ENCODE measurements at places on chromosomes 3 and 15.

DNA sequence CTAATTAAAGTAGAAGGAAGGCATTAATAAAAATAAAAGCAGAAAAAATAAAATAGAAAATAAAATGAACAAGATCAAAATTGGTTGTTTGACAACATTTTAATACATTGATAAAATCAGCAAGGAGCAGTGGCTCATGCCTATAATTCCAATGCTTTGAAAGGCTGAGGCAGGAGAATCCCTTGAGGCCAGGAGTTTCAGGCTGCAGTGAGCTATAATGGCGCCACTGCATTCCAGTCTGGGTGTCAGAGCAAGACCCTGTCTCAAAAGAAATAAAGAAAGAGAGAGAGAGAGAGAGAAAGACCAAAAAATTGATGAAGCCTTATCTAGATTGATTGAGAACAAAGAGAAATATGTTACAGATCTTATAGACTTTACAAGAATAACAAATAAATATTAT is 2.1 kb downstream of the XCR1 start:
- DNase-seq, result no peak

DNA sequence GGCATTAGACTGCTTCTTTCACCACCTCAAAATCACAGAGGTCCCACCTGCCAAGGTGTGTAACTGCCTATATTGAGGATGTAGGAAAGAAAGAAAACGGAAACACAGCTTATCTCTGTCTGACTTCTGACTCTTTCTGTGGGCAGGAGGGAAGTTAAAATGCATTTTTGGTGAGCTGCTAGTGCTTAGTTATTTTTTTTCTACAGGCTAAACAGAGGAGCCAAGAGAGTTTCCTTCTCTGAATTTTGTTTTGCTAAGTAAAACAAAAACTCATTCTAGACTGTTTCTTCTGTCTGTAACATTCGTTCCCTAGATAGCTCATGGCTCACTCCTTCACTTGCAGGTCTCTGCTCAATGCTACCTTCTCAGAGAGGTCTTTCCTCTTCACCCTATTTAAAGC is 18.8 kb upstream of the AMOTL2 start:
- peak; percentile 50 for DNase-seq

DNA sequence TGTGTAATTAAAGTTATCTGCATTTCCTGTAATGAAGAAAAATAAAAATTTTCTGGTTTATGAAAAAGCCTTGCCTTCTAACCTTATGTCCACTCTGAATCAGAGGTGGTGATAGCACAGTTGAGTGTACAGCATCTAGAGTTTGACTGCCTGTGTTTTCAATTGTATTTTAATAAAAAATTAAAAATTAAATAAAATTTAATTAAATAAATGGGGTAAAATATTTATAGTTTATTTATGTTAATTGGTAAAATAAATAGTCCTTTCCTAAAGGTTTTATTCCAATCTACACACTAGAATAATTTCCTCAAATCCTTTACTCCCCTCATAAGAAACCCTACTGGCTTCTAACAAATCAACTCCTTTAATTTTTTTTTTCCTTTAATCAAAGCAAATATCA is 111.8 kb upstream of the MYO5C start:
- DNase-seq, result no peak

- no peak for DNase-seq
Measured at GRCh38 chr15:85276921-85277320, 103.5 kb upstream of the AKAP13 start.

GRCh38 chr3:63048367-63049326 is 173.4 kb upstream of the CADPS start:
- no peak for DNase-seq

GRCh38 chr3:154792828-154793227 is 287.3 kb upstream of the MME start:
- DNase-seq, result no peak

DNA sequence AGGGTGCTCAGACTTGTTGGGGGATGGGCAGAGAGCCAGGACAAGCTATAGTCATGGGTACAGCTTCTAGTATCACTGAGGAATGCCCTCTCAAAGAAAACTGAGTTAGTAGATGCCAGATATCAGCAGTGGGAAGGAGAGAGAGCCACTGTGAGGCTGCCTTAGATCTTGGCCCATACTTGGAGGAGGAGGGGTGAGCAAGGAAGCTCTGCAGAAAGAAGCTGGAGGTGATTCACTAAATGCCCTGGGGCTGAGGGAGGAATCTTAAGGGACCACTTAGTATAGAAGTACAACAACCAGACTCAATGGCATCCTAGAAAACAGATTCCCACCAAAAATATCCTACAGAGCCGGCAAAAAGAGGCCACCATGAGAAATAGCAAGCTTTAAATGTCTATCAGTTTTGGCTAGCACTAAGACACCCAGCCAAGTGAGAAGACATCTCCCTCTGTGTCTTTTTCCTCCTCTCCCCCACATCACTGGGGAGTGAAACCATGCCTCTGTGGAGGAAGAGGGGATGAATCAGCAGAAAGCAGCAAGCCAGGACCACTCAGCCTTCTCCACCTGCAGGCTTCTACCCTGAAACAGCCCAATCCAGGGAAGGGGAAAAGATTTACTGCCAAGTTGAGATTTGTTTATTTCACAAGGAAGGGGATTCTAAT is 282.5 kb upstream of the STT3B start:
- peak; percentile 35 for DNase-seq

GRCh38 chr3:176190755-176191154 is 1006.5 kb downstream of the TBL1XR1 start:
- DNase-seq, result no peak

GRCh38 chr15:75455424-75455981 is 4.0 kb upstream of the SIN3A start:
- peak; percentile 70 for DNase-seq

GRCh38 chr15:66508293-66508883 is 3.3 kb downstream of the ZWILCH start:
- DNase-seq, result no peak

DNA sequence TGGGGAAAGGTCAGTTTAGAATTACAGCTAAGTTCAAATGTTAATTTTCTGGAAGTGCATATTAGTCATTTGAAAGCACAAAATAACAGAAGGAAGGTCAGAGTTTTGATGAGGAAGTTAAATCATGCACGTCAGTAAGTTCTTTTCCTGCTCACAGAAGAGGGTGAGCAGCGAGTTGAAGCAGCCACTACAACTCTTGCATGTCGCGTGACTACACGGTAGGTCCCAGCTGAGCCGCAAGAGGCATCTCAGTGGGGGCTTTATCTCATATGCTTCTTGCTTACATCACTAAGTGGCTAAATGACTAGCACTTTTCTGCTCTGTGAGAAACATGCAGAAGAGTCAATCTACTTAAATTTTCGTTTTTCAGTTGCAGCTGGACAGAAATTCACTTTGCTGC is 21.3 kb upstream of the SEC62 start:
- DNase-seq, result no peak

- no peak for DNase-seq
Measured at GRCh38 chr3:169440926-169441325, 222.6 kb downstream of the MECOM start.

GRCh38 chr3:136667081-136667480 is 85.1 kb downstream of the STAG1 start:
- DNase-seq, result peak; percentile 7

DNA sequence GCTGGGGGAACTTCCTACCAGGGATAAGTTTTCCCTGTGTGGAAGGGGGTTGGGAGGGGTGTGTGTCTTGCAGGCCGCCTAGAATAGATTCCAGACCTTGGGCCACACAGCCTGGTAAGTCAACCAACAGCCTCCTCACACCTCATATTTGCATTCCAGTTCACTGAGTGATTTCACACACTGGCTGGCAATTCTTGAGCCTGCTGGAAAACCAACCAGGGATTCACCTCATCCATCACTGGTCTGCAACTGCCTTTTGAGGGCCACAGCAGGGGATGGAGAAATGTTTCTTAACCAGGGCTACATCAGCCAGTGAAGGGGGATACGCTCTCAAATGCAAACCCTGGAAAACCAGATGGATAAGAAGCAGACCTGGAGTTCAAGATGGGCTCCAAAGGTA is 2.0 kb downstream of the FSTL1 start:
- DNase-seq, result peak; percentile 87

- DNase-seq, result no peak
Measured at GRCh38 chr3:80734920-80735319, 967.1 kb upstream of the ROBO1 start.

GRCh38 chr3:79361748-79362378 is 405.9 kb downstream of the ROBO1 start:
- peak; percentile 67 for DNase-seq

DNA sequence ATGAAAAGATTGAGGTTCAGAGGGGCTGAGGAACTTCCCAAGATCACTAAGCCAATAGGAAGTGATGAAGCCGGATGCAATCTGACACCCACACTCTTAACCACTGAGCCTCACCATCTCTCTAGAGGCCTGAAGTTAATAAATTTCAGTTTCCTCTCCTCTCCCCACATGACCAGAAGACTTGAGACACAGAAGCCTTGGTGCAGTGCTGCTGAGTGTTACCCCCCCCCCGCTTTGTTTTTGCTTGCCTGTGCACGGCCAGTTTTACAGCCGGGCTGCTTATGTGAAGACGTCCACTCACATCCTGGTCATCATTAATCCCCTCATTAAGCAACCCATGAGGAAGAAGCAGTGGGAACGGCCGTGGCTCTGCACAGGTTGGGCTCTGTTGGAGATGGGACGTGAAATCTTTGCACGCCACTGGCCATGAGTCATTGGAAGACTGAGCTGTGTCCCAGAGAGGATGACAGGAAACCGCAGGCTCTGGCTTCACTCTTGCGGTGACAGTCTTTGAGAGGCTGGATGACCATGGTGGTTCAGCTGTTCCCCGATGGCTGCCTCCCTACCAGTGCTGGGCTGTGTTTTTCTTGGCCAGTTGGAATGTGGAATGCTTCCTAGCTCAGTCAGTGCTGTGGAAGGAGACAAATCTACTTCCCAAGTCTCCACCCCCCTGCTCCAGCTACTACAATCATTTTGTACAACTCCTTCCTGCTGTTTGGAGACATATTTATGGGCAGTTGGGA is 232.6 kb upstream of the LRTM1 start:
- peak; percentile 98 for DNase-seq

GRCh38 chr3:112397556-112397955 is 64.6 kb downstream of the CD200 start:
- DNase-seq, result no peak

- peak; percentile 15 for DNase-seq
Measured at GRCh38 chr3:9347081-9347480, 15.8 kb upstream of the THUMPD3 start.

- peak; percentile 32 for DNase-seq
Measured at GRCh38 chr3:42803414-42804105, 730 bp downstream of the HIGD1A start.

DNA sequence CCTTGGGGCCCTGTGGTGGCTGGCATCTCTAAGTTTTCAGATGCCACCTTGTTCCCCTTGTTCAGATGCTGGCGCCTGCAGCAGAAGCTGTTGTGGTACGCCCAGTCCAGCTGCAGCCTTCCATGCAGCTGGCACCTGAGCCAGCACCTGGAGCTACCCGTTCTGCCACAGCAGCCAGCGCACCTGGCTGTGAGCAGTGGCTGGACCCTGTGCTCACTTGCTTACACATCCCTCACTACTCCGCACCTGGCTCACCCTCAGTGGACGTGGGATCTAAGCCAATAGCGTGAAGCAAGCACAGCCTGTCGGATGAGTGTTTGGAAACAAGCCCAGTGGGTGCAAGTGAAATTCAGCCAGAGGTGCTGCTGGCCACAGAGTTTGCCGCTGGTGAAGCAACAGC is 607.5 kb upstream of the BCHE start:
- DNase-seq, result no peak

- no peak for DNase-seq
Measured at GRCh38 chr3:82392203-82392775, 630.8 kb upstream of the GBE1 start.

DNA sequence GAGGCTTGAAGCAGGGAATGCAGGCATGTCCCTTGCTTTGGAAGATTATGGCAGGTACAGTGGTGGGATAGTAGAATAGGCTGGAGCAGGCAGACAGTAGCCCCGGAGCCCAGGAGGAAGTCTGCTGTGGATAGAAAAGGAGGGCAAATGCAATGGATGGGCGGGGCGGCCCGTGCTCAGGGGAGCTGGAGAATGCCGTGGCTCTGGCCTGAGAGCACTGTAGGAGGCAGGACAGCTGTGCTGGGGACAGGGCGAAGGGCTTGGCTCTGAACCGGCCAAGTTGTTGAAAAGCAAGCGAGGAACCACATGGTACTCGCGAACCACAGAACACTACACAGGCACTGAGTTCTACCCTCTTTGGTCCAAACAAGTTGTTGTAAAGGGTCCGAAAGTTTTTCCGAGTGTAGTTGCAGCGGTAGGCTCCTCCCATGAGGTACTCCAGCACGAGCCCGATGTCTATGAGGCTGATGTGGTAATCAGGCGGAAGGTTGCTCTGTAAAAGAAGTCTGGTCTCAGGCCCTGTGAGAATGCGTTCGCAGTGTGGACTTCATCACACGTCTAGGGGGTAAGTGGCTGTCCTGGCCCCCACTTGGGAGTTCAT is 54.7 kb downstream of the TRPM1 start:
- no peak for DNase-seq

- DNase-seq, result no peak
Measured at GRCh38 chr3:146037697-146038096, 123.3 kb downstream of the PLOD2 start.

DNA sequence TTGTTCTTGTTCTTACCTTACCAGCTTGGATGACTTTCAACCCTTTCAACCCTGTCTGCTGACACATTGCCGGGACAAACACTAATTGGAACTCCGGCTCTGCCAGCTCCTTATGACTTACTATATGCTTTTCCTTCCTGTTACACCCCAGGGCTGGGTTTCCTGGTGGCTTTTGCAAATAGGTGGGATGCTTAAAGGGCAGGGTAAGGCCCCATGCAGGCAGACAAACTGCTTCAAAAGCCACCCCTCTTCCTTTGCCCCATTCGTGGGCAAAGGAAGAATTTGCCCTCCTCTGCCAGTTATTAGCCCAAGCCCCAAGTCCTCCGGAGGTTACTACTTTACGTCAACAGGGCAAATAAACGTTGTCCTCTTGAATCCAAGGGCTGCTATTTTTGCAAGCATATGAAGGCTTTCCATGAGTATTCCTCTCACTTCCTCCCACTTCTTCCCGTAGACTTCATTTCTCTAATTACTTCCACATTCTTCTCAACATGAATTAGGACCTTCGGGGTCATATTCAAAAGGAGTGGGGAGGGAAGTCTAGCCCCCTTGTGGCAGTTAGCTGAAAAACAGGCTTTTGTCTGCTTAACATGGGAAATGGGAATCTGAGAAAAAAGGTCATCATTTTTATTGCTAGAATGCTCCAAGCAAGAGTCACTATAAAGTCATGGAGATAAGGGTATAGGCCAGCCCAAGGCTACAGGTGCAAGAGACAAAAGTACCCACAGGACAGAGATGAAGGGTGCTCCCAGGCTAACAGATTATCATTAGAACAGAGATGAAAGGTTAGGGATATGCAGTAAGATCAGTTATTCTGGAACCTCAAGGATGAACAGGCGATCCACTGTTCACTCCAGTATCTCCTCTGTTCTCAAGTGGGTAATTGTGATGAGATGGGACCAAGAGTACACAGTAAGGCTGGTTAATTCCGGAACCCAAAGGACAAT is 56.3 kb upstream of the FSTL1 start:
- peak; percentile 78 for DNase-seq

DNA sequence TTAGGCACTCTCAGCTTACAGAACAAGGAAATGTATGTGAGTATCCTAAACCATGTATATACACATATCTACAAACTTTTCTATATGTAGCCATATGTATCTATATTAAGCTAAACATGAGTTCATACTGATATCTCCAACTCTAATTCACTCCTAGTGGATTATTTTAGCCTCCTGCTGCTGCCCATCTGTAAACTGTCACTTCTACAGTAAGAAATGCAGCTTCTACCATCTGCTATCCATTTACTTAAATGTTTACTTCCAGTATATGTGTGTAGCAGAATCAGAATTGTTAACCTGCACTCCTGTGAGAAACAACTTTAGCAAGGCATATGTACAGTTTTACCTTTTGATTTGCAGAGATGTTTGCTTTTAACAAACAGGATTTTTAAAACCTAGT is 478.5 kb upstream of the CBLB start:
- no peak for DNase-seq
